ENCODE measurements at places on chromosomes 3 and 15. TPM values are rescaled to one million over a fixed set of nuclear protein-coding genes. Genes with fewer than 3 reads are reported as not detected.

DNA sequence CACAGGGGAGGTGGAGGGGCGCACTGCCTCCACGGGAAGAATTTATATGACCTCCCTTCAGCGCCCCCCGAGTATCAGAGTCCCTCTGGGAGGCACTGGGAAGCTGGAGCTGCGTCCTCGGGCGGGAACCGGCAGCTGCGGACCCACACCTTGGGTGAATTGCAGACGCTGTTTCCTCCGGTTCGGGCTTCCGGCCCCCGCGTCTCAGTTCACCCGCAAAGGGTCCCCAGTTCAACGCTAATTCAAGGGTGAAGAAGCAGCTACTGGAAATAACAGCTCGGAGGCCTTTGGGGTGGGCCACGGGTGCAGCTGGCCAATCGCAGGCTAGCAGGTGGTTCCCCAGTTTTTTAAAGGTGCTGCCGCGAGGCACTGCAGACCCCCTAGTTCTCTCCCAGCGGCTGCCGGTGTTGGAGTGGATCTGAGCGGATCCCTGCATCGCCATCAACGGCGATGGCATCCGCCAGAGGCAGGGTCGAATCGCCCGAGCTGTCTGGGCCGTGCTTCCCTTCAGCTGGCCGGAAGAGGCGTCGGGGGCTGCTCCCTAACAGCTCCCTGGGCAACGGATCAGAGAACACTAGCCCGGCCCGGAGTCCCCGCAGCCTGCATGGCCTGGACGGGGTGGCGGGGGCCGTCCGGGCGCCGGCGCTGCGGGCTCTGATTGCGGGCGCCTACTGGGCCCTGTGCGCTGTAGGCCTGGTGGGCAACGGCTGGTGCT is 19.4 kb upstream of the ADAMTS7 start:
- no peak for DNase-seq

DNA sequence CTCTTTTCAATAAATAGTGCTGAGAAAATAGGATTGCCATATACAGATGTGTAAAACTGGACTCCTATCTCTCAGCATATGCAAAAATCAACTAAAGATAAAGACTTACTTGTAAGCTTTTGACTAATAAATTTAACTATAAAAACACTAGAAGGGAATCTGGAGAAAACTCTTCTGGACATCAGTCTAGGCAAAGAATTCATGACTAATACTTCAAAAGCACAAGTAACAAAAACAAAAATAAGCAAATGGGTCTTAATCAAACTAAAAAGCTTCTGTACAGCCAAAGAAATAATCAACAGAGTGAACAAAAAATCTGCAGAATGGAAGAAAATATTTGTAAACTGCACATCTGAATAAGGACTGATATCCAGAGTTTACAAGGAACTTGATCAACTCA is 1122.2 kb downstream of the TBL1XR1 start:
- no peak for DNase-seq

DNA sequence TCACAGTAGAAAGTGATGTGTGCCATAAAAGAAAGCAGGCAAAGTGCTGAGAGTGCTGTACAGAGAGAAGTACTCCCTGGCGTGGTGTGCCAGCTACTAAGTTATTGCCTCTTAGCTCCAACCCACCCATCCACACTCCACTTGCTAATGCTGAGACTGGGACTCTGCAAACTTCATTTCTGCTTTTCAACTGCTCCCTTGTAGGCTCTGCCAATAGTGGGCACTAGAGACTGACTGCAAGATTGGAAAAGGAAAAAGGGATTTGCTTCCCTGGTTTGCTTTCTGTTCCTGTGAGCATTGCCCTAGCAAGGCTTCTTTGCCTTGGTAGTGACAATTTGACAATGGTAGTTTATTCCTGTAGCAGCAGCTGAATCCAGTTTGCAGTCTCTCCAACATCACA is 56.5 kb upstream of the TMEM108 start:
- DNase-seq: no peak

- DNase-seq: no peak
These were observed 102.8 kb downstream of the IL12A start for GRCh38 chr3:160091441-160091840.

DNA sequence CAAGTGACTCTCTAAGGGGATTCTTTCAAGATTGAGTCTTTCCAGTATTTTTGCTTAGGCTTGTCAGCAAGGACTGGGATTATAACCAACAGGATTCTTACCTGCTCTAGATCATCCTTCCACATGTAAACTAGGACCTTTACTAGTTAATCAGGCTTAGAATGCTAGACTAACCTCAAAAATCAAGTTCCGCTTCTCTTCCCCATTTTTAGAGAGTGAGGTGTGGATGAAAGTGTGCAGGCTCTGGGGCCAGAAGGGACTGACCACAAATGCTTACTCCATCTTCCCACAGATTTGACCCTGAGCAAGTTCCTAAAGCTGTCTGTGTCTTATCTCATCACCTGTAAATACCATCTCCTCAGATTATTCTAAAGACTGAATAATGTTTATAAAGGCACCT is 89.5 kb upstream of the IL12A start:
- DNase-seq: no peak

GRCh38 chr15:26943866-26944265 is 27.1 kb upstream of the GABRG3 start:
- no peak for DNase-seq

GRCh38 chr3:148600440-148600839 is 97.3 kb upstream of the AGTR1 start:
- no peak for DNase-seq

DNA sequence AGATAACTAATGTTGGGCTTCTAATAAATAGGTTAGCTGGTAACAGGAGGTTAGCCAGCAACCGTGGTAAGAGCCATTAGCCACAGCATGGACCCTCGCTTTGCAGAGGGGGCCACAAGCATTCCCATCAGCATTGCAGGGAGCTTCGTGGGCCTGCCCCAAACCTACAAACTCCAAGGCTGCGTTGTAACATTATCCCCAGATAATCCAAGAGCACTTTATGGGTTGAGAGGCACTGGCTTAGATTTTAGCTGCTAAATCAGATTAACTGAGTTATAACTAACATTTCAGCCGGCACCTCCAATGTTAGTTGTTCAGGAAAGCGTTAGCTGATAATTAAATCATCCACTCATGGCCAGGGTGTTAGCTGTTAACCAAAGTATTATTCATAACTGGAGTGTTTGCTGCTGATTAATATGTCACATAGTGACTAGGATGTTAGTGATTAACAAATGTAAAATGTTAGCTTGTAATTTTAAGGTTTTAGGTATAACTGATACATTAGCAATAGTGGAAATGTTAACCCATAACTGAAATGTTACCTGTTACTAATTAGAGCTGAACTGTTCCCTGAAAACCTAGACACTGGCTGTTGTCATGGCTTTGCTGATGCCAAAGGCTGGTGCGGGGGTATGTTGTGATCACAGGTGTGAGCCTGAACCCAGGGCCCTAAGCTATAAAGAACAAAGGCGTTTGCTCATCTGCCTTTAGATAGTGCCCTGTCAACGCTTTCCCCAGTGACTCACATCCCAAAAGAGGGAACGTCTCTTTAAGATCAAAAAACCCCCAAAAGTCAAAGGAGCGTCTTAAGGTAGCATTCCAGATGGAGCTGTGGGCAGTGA is 56.2 kb downstream of the SLC6A6 start:
- no peak for DNase-seq

GRCh38 chr3:117903226-117903625 is 1131.4 kb downstream of the IGSF11 start:
- no peak for DNase-seq

DNA sequence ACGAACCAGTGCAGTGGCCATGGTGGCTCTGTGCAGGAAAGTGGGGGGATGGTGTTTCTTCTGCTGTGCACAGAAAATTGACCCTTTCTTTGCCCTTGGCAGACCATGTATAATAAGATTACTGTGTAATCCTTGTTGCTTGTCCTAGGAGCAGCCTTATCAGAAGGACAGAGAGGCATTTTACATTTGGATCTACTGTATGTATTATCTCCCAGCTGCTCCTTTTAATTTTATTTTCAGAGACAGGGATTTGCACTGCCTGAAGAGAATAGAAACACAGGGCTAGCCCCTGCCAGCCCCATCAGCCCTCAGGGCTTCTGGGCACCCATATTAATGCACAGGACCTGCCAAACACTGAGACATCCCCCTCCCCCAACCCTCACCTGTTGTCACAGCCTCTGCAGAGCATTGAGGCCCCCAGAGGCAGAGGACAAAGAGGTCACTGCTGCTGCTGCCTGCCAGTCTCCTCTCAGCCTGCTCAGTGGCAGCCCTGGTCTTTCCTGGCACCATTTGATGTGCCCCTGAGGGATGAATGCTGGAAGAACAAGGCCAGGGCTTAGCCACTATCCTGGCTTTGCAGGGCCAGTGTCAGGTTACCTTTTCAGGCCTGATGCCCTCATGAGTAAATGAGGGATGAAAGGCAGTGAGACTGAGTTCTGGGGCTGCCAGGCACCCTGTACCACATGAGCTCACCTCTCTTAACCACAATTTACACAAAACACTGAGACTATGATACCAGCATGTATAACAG is 533.4 kb downstream of the NTRK3 start:
- no peak for DNase-seq

- DNase-seq: no peak
These were observed 63.5 kb downstream of the BFSP2 start for GRCh38 chr3:133463347-133463860.

DNA sequence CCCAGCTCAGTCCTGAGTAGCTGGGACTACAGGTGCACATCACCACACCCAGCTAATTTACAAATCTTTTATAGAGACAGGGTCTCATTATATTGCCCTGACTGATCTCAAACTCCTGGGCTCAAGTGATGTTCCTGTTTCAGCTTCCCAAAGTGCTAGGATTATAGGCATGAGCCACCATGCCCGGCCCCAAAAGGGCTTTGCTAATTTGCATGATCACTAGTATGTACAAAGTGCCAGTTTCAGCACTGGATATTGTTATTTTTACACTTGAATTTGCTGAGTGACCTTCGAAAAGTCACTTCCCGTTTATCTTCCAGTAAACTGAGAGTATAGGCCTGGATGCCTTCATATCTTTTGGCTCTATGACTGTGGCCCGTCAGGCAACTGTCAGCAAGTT is 12.2 kb downstream of the CLN6 start:
- peak; percentile 8 for DNase-seq

DNA sequence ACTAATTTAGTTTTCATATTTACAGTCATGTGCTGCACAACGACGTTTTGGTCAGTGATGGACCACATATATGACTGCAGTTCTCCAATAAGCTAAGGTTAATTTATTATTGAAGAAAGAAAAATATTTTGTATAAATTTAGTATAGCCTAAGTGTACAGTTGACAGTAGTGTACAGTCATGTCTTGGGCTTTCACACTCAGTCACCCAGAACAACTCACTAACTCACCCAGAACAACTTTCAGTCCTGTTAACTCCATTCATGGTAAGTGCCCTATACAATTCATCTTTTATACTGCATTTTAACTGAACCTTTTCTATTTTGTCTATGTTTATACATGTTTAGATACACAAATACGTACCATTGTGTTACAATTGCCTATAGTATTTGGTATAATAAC is 3.8 kb upstream of the GABRR3 start:
- DNase-seq: no peak

DNA sequence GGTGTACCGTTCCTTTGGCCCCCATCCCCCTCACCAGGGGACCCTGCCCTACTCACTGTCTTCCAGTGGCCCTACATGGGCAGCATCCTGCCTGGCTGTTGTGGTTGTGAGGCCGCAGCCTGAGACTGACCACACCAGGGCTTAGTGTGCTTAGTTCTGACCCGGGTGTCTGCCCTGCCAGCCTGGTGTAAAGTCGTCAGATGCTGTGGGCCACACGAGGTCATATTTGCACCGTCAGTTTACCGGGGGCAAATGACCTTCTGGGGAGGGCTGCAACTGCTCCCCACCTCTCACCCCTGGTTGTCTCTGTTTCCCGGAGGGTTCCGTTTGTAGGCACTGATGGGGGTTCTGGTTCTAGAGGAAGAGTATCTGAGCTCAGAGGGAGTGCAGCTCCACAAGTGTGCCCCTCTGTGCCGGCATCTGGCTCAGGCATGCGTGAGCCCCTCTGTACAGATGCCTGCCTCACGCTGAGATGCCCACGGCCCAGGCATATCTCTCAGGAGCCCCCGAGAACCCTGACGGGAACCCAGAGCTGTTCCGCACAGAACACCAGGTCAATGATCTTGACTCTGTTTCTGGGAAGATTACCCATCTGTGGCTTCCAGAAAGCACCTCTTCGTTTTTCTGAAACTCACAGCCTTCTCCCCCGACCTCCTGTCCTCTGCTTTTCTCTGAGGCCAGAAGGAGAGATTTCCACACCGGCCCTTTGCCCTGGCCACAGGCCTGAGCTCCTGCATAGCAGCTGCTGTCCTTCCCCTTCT is 19.2 kb downstream of the KLF13 start:
- DNase-seq: no peak

DNA sequence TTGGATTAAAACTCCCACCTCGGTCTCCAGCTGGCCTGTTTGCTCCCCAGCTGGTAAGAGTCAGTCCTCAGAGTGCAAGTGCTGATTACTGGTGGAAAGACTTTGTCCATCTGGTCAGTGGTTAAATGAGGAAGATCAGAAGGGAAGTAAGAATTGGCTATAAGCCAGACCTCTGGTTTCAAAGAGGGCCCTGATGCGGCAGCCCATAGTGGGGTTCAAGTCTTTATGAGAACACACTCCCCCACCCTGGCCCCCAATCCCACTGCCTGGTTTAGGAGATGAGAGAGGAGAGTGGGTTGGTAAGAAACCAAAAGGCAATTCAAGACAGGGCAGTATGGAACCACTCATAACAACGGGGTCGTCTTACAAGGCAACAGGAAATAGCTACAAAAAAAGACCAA is 65.0 kb downstream of the FRMD4B start:
- DNase-seq: peak; percentile 70

DNA sequence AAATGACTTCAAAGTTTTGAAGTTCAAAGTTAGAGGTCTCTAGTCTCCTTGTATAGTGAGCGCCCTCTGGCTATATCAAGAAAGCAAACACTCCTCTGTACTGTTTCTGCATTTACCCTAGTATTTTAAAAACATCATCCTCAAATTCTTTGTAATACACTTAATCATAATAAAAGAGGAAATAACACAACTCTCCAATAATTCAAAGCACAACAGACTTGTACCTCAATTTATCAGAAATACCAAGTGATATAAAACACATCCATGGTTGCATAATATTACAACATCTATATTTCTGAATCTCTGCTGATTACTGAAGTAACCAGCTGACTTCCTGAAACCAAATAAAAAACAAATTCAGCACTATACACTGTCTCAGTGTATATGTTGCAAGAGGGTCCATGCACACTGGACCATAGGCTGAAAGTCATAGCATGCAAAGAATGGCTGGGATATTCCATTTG is 12.5 kb downstream of the PLOD2 start:
- DNase-seq: no peak

The OR5K2 gene
- total RNA-seq: not detected

The IGDCC3 gene
- under 0.01 TPM for total RNA-seq

The SMAD6 gene
- 4.8 TPM for total RNA-seq

The ZKSCAN7 gene
- 5.1 TPM for total RNA-seq

The SCN11A gene
- total RNA-seq: 2.9 TPM

The ADAMTS17 gene
- 3.6 TPM for total RNA-seq

The CACNA2D2 gene
- 0.49 TPM for total RNA-seq

The MCCC1 gene
- total RNA-seq: 21.3 TPM

The ISLR2 gene
- total RNA-seq: 2.2 TPM

The CSPG5 gene
- 0.99 TPM for total RNA-seq

The CLPX gene
- total RNA-seq: 46.4 TPM

The TBCCD1 gene
- total RNA-seq: 9.7 TPM

The KCNH8 gene
- total RNA-seq: 1.1 TPM

Data from sigmoid colon (tissue), 7 donors.